ENCODE measurements at places on chromosomes 7 and 10.

DNA sequence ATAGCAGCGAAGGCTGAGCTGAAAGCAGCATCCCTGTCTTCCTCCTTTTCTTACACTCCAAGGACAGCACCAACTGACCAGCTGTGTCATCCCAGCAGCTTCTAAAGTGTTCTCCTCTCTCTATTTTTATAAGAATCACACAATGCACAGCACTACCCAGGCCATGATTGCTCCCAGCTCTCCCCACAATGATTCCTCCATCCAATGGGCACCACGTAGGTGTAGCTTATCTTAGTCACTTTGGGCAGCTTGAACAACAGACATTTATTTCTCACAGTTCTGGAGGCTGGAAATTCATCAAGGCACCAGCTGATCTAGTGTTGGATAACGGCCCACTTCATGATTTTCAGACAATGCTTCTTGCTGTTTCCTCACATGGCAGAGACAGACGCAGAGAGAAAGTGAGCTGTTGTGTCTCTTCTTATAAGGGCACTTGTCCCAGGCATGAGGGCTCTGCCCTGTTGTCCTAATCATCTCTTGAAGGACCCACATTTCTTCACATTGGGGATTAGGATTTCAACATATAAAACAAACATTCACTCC, 92.0 kb upstream of the CDC14C start:
- DNase-seq, result no peak

- DNase-seq, result no peak
Measured at GRCh38 chr10:89025453-89025852, 34.9 kb downstream of the FAS start.

DNA sequence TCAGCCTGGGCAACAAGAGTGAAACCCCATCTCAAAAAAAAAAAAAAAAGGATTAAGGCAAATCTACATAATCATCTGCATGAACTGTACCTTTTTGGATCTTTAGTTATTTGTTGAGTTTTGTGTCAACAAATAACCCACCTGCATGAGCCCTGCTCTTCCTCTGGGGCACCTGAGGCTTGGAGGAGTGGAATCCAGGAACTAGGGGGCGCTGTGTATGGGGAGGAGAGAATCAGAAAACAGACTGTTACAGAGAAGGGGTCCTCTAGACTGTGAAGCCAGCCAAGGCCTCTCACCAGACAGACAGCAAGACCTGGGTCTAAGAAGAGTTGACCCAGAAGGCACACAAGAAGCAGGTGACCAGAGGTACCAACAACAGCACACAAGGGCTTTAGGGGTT, 682.8 kb upstream of the NRP1 start:
- no peak for DNase-seq

DNA sequence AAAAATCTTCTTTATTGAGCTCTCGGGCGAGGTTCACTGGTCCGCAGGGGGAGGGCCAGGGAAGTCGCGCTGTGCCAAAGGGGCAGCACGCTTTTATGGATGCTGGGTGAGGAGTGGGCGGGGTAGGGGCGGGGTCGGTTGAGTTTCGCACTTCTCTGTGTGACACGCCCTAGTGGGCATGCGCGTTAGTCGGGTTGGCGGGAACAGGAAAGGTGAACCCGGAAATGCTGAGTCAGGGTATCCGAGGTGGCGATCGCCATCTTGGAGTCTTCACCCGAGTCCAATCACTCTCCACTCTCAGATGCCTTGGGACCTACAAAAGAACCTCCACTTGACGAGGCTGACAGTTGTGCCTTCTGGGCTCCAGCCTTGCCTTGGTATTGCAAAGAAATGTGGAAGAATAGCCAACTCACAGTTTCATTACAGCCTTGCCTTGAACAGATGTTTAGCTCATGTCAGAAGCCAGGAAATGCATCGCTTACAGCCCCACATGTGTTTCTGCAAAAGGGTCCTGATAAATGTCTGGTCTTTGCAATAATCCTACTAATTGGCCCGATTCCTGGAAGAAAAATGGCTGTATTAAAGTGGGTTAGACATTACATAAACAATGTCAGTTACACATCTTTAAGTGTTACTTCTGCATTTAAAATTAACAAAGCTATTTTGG, 64.1 kb downstream of the AHR start:
- no peak for DNase-seq

DNA sequence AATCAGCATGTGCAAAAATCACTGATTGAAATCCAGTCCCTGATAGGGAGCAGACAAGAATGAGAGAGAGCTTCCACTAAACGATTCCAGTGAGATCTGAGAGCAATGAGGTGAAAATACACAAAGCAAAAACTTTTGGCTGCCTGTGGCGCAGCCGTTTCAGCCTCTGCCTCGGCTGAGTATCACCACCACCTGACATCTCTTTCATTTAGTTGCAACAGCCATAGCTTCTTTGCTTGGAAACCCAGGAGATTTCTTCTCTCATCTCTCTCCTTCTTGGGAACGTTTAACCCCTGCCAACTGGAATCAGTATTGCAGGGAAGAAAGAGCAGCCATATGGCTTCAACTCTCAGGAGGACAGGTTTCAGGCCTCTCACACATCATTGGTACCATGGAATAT, 237.3 kb upstream of the AGK start:
- DNase-seq, result no peak

- DNase-seq, result no peak
Measured at GRCh38 chr10:71694567-71694968, 25.0 kb downstream of the C10orf105 start.

GRCh38 chr7:20157456-20157855, 59.7 kb downstream of the MACC1 start:
- DNase-seq, result no peak

DNA sequence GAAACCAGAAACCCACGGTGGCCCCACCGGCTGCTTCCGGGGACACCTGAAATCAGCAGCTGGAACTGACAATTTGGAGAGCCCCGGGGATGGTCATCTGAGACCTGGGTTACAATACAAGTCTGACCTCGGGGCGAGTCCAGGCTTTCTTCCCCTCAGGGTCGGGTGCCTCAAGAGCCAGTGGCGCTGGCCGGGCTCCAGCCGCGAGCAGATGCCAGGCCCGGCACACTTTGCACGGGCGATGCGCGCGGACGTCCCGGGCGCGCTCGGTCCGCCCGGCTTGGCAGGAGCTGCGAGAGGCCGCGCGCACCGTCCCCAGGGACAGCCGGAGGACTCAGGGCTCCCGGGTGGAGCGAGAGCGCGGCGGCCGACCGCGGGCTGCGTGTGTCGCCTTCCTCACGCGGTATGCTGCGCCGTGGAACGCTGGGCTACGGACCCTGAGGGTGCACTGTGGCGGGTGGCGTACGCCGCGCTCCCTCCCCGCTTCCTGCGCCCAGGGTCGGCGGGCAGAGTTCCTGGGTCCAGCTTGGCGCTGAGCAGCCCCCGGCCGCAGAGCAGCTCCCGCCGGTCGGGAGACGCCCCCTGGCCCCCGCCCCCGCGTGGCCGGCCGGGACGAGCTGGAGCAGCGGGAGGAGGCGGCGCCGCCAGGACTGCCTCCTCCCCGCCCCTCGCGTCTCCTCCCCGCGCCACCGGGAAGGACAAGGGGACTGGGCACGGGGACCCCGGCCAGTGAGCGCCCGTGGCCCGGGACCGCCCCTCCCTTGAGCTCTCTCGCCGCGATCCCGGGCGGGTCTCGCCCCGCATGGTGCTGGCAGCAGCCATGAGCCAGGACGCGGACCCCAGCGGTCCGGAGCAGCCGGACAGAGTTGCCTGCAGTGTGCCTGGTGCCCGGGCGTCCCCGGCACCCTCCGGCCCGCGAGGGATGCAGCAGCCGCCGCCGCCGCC, at the start of gene RBM20:
RBM20 (plus strand) TSS at position 684 of the 945 bp plus-strand sequence; CDS start at position 803, 119 bp downstream.
- no peak for DNase-seq

GRCh38 chr10:111986079-111986478, 197.5 kb downstream of the GPAM start:
- DNase-seq, result no peak
